ENCODE measurements at places on chromosomes 6 and 20.

GRCh38 chr6:108672641-108673040 lies 111.9 kb downstream of the FOXO3 start:
- peaks cover 1% of the 10 kb centered on the region for H3K4me1 ChIP-seq
- DNase-seq: no peak
- no peak overlapping the region for H3K4me3 ChIP-seq

DNA sequence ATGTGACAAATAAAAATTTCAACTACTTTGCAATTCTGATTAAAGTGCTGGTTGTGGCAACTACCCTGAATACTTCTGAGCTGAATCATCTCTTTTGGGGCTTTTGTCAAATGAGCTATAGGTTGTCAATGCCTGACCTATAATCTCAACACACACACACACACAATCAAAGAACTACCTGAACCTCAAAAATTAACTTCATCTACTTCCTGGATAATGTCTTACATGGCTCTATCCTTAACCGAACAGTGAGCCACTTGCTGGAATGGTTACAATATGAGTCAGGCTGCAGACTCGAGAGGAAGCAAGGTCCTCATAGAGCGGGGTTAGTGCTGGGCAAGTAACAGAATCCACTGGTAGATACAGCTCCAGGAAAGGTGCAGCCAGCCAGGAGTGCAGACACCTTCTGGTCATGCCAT lies 70.6 kb upstream of the DST start:
- H3K27ac ChIP-seq: peak overlapping the region; percentile 40
- no peaks in the 10 kb centered on the region for H3K27me3 ChIP-seq
- H3K4me3 ChIP-seq: no peak overlapping the region
- DNase-seq: peak; percentile 76
- H3K36me3 ChIP-seq: no peaks in the 10 kb centered on the region

GRCh38 chr6:6697620-6698019 lies 109.1 kb downstream of the LY86 start:
- no peak overlapping the region for H3K4me3 ChIP-seq
- H3K27me3 ChIP-seq: no peaks in the 10 kb centered on the region
- peaks cover 3% of the 10 kb centered on the region for H3K4me1 ChIP-seq
- H3K27ac ChIP-seq: no peak overlapping the region
- no peaks in the 10 kb centered on the region for H3K36me3 ChIP-seq

DNA sequence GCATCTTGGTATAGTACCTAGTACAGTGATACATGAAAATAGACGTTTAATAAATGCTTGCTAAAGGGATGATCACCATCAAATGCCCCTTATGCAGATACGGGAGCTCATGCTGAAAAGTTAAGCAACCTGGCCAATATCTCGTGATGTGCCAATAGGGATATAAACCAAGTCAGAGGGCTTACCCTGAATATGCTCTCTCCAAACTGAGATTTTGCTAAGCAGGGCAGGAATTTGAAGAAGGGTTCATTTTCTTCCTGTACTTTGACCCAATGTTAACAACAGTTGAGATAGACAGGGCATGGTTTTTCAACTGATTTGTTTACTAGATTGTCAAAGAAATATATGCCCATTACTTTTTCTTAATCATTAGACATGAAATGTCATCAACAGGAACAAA lies 219.3 kb upstream of the PREP start:
- no peaks in the 10 kb centered on the region for H3K36me3 ChIP-seq
- H3K4me1 ChIP-seq: no peaks in the 10 kb centered on the region
- no peaks in the 10 kb centered on the region for H3K27me3 ChIP-seq
- no peak for DNase-seq
- no peak overlapping the region for H3K27ac ChIP-seq

- no peaks in the 10 kb centered on the region for H3K27me3 ChIP-seq
- H3K27ac ChIP-seq: no peak overlapping the region
- no peaks in the 10 kb centered on the region for H3K36me3 ChIP-seq
- no peak overlapping the region for H3K4me3 ChIP-seq
- no peak for DNase-seq
Measured at GRCh38 chr6:30864325-30864724, 20.0 kb upstream of the DDR1 start.

GRCh38 chr20:51402201-51402600 lies 140.3 kb downstream of the NFATC2 start:
- DNase-seq: no peak
- H3K36me3 ChIP-seq: no peaks in the 10 kb centered on the region
- no peaks in the 10 kb centered on the region for H3K27me3 ChIP-seq

DNA sequence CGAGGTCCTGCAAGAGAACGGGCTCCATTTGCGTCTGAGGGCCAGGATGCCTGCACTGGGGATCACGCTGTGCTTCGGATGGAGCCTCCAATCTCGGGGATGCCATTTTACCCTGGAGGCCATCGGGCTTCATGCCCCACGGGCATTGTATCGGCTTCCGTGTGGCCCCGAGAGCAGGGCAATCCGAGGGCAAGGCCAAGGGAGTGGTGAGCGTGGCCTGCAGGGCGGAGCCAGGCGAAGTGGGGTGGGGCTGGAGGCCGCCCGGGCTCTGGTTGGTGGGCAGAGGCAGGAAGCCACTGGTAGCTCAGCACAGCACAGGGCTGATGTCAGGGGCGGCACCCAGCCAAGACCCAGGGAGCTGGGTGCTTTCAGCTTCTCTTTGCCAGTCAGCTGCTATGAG lies 57.5 kb upstream of the BHLHE23 start:
- no peaks in the 10 kb centered on the region for H3K27me3 ChIP-seq
- H3K4me1 ChIP-seq: no peaks in the 10 kb centered on the region
- H3K4me3 ChIP-seq: no peak overlapping the region
- no peak for DNase-seq
- no peaks in the 10 kb centered on the region for H3K36me3 ChIP-seq

DNA sequence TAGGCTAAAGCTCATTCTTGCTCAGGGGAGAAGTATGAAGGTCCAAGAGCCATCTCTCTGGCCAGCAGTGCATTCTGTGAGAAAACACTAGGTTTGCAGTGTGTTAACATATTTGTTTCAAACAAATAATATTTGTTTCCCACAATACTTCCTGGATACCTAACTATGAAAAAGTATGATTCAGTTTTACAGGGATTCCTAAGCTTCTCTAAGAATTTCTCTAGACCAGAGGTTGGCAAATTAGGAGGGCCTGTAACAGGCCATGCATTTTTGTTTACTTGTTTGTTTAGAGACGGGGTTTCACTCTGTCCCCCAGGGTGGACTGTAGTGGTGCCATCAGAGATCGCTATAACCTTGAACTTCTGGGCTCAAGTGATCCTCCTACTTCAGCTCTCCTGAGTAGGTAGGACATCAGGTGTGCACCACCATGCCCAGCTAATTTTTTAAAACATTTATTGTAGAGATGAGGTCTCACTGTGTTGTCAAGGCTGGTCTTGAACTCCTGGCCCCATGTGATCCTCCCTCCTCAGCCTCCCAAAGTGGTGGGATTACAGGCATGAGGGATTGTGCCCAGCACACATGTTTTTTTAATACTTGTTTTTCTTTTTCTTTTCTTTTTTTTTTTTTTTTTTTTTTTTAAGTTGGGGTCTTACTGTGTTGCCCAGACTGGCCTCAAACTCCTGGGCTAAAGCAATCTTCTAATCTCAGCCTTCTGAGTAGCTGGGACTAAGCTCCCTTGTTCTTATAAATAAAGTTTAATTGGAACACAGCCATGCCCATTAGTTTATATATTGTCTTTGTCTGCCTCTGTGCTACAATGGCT lies 71.7 kb downstream of the ADGRG6 start:
- no peaks in the 10 kb centered on the region for H3K36me3 ChIP-seq
- no peaks in the 10 kb centered on the region for H3K27me3 ChIP-seq
- no peak for DNase-seq
- H3K4me3 ChIP-seq: no peak overlapping the region
- H3K27ac ChIP-seq: no peak overlapping the region

DNA sequence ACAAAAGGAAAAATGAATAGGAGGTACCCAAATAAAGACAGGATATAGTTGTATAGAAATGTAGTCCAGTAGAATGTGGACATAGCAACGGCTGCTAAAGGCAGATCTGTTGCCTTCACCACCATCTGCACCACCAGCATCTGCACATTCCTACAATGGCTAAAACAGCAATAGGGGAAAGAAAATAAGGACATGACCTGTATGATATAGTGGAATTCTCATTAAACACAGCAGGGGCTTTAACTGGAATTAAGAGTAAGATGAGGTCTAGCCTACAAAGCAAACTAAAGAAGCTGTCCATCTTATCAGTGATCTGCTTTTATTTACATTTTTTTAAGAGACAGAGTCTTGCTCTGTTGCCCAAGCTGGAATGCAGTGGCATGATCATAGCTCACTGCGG lies 26.8 kb upstream of the SCAF8 start:
- no peak overlapping the region for H3K4me3 ChIP-seq
- H3K4me1 ChIP-seq: no peaks in the 10 kb centered on the region
- H3K27ac ChIP-seq: no peak overlapping the region
- DNase-seq: no peak

GRCh38 chr6:152637296-152638047 lies at the start of gene SYNE1:
SYNE1 (minus strand) TSS chr6:152637362; CDS start chr6:152628331, 9,031 bp downstream.
- no peaks in the 10 kb centered on the region for H3K4me1 ChIP-seq
- no peak within 1 kb of the TSS for H3K27ac ChIP-seq
- no peaks in the 10 kb centered on the region for H3K36me3 ChIP-seq
- peaks cover 8% of the 10 kb centered on the region for H3K27me3 ChIP-seq
- peak within 1 kb of the TSS; percentile 18 for H3K4me3 ChIP-seq
- DNase-seq: no peak

- DNase-seq: no peak
- H3K36me3 ChIP-seq: no peaks in the 10 kb centered on the region
- no peaks in the 10 kb centered on the region for H3K4me1 ChIP-seq
- no peaks in the 10 kb centered on the region for H3K27me3 ChIP-seq
Measured at GRCh38 chr6:16639684-16640480, 121.4 kb downstream of the ATXN1 start.

DNA sequence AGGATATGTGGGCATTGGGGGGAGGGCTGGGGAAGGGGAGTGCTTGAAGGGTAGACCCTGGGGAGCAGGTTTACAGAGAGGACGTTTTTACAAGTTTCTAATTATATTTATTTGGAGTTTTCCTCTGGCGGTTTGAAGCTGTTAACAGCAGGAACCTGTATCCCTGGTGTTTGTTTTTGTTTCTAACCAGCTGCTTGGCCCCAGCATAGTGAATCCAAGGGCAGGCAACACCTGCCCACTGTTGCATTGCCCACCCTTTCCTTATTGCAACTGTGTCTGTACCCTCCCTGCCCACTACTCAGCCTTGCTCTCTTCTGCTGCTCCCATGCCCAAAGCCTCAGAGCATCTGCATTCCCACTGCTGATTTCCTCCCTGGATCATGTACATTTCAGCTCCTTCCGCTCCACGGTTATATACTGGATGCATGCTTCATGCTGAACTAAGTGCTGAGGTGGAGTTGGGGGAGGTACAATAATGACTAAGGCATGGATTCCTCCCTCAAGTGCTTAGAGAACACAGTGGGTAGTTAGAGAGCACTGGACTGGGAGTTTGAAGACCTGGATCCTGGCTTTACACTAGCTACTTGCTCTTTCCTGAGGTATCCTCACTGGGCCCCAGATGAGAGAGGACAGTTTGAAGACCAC lies 6.0 kb downstream of the SCUBE3 start:
- H3K27ac ChIP-seq: no peak overlapping the region
- DNase-seq: no peak
- H3K4me3 ChIP-seq: no peak overlapping the region
- no peaks in the 10 kb centered on the region for H3K36me3 ChIP-seq
- H3K27me3 ChIP-seq: no peaks in the 10 kb centered on the region

GRCh38 chr20:5602346-5602745 lies 147.9 kb upstream of the SHLD1 start:
- H3K27me3 ChIP-seq: no peaks in the 10 kb centered on the region
- H3K4me1 ChIP-seq: no peaks in the 10 kb centered on the region
- DNase-seq: no peak
- no peak overlapping the region for H3K4me3 ChIP-seq

- no peaks in the 10 kb centered on the region for H3K4me1 ChIP-seq
- no peak for DNase-seq
- H3K27ac ChIP-seq: no peak overlapping the region
- H3K4me3 ChIP-seq: no peak overlapping the region
Measured at GRCh38 chr6:137901454-137901853, 34.4 kb downstream of the TNFAIP3 start.

DNA sequence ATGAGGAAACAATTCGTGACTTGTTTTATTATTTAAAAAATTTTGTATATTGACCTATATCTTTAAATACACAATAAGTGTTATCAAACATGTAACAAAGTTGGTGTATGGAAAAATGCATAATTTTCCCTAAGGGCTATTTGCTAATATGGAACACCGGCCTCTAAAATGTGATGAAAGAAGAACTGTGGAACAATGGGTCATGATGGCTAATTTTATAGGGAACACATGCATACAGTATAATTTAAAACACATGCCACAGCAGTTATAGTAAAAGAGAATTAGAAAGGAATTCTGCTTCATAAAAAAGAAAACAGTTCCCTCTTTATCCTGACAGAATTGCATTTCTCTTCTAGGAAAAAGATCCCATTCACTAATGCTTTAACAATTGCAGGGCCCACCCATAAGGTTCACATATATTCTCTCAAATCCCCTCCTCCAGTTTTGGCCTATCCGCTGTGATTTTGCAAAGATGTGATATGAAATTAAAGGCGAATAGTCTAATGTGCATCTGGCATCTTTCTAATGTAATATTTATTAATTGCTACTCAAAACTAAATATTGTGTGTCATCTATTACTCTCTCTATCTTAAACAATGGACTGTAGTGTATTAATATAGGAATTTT lies 628.1 kb upstream of the CITED2 start:
- H3K4me1 ChIP-seq: no peaks in the 10 kb centered on the region
- H3K27me3 ChIP-seq: no peaks in the 10 kb centered on the region
- H3K27ac ChIP-seq: no peak overlapping the region
- H3K36me3 ChIP-seq: no peaks in the 10 kb centered on the region

- H3K4me3 ChIP-seq: no peak overlapping the region
- H3K4me1 ChIP-seq: no peaks in the 10 kb centered on the region
- no peak overlapping the region for H3K27ac ChIP-seq
Measured at GRCh38 chr6:155235087-155235486, 28.7 kb upstream of the CLDN20 start.

DNA sequence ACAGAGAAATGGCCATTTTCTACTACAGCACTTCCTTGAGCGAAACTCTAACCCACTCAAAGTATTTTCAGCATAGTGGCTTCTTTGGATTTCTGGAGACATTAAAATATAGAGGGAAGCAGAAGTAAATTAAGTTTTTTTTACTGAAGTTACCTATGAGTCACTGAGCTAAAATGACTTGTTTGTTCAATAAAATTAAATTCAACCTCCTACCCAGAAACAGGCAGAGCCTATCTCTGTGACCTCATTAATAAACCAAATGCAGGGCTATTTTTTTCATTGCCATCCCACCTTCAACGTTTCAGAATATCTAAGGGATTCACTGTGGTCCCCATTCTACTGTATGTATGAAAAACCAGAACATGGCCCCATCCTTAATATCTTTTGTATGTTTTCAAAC lies 133.0 kb downstream of the MTFR2 start:
- no peak for DNase-seq
- no peaks in the 10 kb centered on the region for H3K27me3 ChIP-seq
- no peak overlapping the region for H3K4me3 ChIP-seq
- no peaks in the 10 kb centered on the region for H3K36me3 ChIP-seq
- no peaks in the 10 kb centered on the region for H3K4me1 ChIP-seq

DNA sequence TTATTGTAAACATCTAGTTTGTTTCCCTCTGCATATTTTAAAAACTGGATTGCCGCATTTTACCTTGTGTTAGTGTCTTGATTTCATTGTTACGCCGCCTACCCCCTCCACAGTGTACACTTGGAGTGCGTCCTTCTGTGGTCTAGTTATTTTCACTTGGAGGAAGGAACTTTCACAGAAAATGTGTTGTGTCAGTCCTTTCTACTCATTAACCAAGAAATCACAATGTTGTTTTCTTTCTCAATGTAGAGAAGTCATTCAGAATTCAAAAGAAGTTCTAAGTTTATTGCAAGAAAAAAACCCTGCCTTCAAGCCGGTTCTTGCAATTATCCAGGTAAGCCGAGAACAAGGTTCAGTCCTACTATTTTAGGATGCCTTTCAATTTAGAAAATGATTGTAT lies 10.3 kb downstream of the MTHFD1L start:
- H3K27me3 ChIP-seq: no peaks in the 10 kb centered on the region
- no peak overlapping the region for H3K4me3 ChIP-seq
- H3K4me1 ChIP-seq: peaks cover 2% of the 10 kb centered on the region
- DNase-seq: no peak
- peaks cover 3% of the 10 kb centered on the region for H3K36me3 ChIP-seq

Data from mesendoderm (in vitro differentiated cells).